ENCODE measurements at places on chromosomes 5 and 9.

- DNase-seq = no peak
These were observed 33.4 kb downstream of the SYK start for GRCh38 chr9:90834828-90835595.

GRCh38 chr5:81949462-81949861 is 22.4 kb upstream of the ATG10 start:
- no peak for DNase-seq

DNA sequence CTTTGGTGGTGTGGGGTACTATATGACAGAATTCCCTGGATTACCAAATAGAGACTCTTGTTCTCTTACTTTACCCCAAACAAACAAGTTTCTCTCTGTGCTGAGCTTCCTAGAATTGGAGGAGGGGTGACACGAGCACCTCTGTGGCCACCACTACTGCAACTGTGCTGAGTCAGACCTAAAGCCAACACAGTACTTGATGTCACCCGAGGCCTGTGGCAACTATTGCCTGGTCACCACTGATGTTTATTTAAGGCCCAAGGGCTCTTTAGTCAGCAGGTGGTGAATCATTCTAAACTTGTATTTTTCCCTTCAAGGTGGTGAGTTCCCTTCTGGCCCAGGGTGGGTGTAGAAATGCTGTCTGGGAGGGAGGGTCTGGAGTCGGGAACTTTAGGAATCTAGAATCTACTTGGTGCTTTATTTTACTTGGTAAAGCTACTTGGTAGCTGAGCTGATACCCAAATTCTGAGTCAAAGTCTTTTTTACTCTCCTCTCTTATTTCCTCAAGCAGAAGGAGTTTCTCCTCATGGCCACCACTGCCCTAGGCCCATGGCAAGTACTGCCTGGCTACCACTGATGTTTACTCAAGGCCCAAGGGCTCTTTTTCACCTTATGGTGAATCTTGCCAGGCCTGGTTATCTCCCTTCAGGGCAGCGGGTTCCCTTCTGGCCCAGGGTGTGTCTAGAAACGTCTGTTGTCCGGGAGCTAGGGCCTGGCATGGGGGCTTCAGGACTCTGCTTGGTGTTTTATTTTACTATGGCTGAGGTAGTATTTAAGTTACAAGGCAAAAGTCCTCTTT is 9.8 kb downstream of the LURAP1L start:
- peak; percentile 42 for DNase-seq

DNA sequence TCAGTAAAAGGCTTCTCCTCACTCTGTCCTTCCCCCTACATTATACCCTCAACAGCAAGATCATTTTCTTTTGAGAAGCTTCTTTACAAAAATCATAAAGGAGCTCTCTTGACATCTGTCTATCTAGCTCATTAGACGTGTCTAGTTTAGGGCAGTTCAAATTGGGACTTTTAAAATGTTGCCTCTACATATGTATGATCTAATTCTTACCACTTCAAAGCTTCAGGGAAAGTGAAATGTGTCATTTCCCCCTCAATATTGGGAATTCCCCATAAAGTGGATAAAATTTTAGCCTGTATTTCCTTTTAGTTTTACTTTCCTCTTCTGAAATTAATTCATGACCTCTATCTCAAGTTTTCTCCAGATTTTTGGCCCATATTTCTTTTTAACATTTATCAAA is 323.7 kb downstream of the ARRDC3 start:
- no peak for DNase-seq

DNA sequence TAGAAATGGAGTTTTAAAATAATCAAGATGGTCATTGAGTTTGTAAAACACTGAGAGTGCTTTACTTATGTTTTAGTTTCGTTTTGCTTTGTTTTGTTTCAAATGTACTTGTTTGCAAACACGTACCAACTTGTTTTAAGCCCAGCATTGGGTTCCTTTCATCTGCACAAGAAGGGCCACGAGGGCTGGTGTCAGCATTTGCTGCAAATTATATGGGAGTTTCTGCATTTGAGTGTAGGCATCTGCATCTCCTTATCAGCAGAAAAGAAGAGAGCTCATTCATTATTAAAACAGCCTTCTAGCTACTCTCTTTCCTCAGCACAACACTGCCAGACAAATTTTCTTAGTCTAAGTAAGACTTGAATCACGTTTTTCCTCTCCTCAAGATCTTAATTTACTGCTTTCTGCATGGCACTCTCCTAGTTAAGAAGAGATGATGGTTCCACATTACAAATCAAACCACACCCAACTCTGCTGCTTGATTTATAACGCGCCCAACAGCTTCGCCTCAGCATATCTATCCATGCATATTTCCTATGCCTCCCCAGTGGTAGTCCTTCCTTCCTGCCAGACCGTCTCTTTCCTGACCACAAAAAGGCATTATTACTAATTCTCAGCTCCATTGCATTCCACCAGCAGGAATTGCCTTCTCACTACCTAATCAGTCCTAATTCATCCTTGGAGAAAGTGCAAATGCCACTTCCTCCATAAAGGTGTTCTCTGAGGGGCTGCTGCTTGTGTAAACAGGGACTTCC is 95.2 kb upstream of the CAST start:
- DNase-seq = no peak

- no peak for DNase-seq
These were observed 412.2 kb upstream of the CDH9 start for GRCh38 chr5:27450607-27451006.

GRCh38 chr5:66661149-66661548 is 65.0 kb downstream of the MAST4 start:
- DNase-seq = peak; percentile 32

- no peak for DNase-seq
These were observed 198.6 kb upstream of the DAB2 start for GRCh38 chr5:39623291-39623865.

DNA sequence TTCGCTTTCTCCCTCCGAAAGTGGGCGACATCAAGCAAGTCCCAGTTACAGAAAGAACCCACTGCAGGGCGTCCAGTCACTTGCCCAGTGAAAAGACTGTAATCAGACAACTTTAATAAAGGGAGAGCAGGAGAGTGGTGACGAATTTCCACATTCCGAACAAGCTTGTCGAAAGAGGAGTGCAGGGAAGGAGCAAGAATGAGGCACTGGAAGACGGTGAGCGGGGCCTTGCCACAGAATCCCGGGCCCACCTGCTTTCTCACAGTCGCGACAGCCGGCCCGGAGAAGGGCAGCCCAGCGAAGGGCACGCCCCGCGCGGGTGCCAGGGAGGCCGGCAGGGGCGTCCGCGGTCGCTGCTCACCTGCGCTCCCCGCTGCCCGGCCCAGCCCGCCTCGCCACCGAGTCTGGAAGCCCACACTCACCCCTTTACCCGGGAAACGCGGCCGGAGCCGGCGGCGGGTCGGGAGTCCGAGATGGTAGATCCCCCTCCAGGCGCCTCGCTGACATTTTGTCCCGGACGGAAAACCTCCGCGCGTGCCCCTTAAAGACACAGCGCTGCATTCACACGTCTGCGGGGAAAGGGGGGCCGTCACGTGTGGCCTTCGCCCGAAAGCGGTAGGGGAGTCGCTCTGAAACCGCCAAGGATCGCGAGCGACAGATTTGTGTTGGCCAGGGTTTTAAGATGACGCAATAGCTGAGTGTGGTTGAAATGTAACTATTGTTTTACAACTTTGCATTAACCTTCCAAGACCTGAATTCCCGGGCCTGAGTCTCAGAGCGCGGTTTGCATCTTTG is at the start of gene ZBED3:
TSS of gene ZBED3 (minus strand) at position 597 of the 795 bp plus-strand sequence. CDS start 9,407 bp downstream, outside the sequence.
- DNase-seq = peak; percentile 83

GRCh38 chr9:131912671-131913070 is 167.0 kb downstream of the MED27 start:
- DNase-seq = no peak

DNA sequence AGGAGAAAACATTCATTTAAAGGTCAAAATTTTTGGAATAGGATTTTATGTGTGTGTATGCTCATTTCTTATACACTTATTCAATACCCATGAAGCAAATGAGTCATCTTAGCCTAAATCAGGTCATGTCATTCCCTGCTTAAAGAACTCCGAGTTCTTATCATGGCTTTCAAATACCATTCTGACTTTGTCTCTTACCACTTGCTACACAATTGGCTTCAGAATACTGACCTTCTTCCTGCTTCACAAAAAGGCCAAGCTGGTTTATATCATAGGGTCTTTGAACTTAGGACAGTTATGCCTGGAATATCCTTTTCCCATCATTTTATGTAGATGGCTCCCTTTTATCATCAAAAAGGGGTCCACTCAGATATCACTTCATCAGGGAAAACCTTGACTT is 652.2 kb upstream of the WWC1 start:
- DNase-seq = no peak

DNA sequence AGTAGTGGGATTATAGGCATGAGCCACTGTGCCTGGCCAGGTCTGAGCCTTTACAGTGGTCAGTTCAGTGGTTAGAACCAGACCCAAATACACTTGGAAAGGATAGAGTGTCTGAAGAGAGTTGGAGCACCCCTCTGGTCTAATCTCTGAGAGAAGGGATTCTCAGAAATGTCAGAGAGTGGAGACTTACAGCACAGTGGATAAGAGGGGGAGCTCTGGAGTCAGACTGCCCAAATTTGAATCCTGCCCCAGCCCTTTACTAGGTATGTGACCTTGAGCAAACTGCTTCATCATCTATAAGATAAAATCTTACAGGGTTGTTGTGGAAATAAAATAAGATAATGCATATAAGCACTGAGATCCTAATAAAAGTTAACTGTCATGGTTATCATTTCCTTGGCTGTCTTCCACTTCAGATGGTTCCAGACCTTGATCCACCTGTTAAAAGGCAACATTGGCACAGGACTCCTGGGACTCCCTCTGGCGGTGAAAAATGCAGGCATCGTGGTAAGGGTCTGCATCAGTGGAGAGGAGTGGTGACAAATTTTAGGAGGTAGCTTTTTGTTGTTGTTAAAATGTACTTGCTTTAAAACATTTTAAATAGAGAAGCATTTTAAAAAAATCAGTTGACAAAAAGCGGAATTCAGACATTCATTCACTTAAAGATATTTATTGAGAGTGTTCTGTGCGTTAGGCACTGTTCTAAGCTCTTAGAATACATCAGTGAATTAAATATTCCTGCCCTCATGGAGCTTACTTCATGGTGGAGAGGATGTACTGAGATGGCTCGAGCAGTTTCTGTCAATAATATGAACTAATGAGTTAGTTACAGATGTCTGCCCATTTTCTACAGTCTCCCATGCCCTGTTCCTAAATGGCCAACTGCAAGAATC is 16.0 kb downstream of the SLC36A1 start:
- DNase-seq = peak; percentile 47

GRCh38 chr9:37350486-37351190 is 71.9 kb upstream of the GRHPR start:
- DNase-seq = no peak

GRCh38 chr9:129701549-129701948 is 36.1 kb downstream of the PRRX2 start:
- DNase-seq = no peak

DNA sequence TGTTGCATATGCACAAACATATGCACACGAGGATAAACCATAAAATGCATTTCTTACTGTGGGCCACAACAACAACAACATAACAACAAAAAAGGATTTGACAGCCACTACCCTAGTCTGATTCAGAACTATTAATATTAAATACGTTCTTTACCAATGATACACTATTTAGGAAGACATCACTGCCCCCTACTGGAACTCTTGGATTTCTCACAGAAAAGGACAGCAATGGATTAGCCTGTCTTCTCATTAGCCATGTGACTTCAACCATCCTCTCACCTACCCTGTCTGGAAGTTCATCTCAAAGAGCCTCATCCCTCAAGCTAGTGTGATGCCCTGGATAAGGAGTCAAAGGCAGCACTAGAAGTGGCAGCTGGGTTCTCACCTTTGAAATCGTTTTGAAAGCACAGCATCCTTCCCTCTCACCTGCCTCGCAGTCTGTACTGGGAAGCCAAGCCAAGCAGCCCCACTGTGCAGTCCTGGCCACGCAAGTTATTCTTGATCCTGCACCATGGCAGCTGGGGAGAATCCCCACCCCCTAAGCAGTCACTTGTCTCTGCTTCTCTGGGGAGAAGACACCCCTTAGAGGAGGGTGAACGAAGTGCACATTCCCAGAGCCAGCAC is 64.6 kb downstream of the SH3TC2 start:
- no peak for DNase-seq

GRCh38 chr5:113034182-113034773 is 57.7 kb downstream of the DCP2 start:
- no peak for DNase-seq

GRCh38 chr5:191949-192690 is 825 bp downstream of the LRRC14B start:
- DNase-seq = no peak

GRCh38 chr9:108109927-108110690 is 620.5 kb upstream of the KLF4 start:
- DNase-seq = no peak

DNA sequence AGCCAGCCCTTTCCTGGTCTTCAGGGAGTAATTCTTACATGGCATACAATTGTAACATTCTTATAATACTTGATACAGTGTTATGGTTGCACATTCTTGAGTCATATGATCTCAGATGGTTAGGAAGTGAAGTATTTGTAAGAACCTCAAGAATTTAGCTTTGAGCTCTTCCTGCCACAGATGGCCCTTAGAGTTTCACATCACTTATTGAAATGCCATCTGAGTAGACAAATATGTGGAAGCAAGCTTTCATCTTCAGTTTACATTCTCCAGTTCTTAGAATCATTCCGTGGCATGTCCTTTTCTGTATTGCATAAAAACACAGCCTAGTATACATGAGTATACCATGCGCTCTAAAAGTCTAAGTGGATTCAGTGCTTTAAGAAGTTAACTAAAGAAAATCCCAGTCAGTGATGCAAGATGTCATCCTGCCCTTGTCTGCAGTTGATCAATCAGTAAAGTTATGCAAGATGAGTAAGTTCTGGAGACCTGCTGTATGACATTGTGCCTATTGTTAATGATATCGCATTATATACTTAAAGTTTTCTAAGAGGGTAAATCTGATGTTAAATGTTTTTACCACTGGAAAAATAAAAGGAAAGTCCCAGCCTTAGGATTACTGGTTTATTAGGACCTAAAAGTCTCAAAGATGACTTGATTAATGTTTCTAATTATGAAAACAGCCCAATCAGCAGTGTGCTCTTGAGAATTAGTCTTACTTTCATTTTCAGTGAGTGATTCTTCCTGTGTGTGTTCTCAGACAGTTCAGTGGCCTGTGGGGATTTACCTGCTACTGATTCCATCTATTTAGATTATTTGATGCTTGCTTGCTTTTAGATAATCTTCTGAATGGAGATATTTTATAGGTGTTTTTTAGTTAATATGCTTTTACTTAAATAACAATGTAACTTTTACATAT is 29.4 kb downstream of the RHOBTB3 start:
- no peak for DNase-seq

DNA sequence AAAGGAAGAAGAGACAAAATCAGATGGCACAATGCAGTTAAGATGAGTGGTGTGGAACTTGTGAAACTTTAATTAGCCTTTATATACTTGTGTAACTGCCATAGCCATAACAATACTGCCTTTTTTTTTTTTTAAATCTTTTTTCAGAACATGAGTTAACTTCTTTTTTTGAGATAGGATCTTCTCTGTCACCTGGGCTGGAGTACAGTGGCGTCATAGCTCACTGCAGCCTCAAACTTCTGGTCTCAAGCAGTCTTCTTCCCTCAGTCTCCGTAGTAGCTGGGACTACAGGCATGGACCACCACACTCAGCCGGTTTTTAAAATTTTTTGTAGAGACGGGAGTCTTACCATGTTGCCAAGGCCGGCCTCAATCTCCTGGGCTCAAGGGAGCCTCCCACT is 37.2 kb downstream of the GPBP1 start:
- DNase-seq = no peak

- DNase-seq = no peak
These were observed 82.5 kb downstream of the SEMA6A start for GRCh38 chr5:116492016-116492623.

Measured in transverse colon (tissue), 4 donors.